Right renal cortex interstitium (tissue), 3 donors: ENCODE measurements at places on chromosomes 2 and 18. TPM values are rescaled to one million over a fixed set of nuclear protein-coding genes. Genes with fewer than 3 reads are reported as not detected.
A peak's percentile ranks its signal among the peaks of the same experiment; 100 is the strongest.

DNA sequence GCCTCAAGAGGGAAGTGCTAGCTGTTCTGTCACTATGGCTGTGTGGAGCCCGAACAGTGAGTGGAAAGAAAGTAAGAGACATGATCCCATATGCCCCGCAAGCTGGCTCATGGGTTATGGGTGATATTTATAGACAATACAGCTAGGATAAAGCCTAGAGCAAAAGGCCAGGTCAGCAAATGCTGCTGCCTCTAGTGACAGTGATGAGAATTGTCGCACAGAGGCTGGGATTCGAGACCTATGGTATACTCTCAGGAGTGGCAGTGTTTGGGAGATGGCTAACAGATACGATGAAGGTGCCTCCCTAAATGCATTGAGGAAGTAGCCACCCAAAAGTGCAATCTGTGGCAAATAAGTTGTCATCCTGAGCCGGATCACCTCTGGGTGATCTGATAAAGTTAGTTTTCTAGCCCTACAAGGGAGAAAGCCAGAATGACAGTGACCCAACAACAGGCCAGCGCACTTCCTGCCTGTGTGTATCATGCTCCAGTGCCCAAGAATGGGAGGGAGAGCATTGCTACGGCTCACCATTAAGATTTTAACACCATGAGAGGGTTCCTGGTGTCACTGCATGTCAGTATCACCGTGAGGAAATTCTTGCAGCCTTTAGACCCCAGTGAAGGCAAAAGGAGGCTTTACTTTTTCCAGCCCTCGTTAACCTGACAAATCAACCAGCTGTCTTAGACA lies 92.2 kb upstream of the TGFA start:
- no peak for DNase-seq

Gene RTP5
- not detected for polyA plus RNA-seq

Gene REG1B
- not detected for polyA plus RNA-seq

- DNase-seq = no peak
These were observed 28.6 kb downstream of the FEZ2 start for GRCh38 chr2:36569267-36569856.

Gene MC5R
- polyA plus RNA-seq = 0.17 TPM

DNA sequence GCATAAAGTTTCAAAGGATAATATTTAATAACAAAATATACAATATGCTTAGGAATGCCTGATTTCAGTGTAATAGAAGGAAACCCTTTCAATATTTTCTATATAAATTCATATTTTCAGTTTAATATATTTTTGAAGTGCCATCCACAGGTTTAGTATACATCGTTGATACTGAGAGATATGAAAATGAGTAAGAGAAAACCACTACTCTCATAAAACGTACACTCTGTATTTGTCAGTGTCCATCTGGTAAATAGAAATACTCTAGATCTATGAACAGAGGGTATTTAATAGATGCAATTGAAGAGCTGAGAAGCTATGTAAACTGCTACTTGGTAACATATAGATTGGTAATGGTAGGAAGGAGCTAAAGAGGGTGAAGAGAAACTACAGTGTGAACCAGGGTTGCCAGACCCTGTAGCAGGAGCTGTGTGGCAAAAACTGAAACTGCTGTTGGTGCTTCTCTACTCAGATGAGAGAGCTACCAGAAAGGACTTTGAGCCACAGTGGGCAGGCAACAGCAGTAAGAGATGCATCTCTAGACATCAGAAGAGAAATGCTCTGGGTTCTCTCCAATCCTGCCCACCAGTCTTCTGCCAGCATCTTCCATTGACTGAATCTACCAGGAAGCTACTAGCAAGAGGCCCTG lies 187.4 kb downstream of the CCDC102B start:
- DNase-seq = no peak

DNA sequence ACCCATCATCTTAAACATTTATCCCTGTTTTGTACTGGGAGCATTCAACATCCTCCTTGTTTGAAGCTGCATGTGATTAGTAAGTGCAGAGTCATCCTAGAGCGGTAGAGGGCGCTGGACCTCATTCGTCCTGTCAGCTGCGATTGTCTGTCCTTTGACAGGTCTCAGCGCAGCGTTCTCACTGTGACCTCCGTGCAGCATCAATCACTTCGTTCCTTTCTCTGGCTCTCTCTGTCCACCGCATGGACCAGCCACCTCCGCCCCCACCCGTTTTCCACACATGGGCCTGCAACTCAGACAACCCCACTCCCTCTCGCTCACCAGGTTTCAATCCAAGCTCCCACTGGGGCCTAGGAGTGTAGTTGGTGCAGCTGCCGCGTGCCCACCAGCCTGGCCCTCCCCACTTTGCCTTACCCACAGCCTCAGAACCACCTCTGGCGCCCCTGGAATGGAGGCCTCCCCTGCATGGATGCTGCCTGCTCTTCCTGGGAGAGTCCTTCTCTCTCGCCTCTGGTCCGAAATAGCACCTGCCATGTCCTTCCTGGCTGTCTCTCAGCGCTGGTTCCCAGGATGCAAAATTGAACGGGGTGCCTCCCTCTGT lies 90.5 kb downstream of the NDUFA10 start:
- DNase-seq = no peak

- DNase-seq = no peak
These were observed 329.6 kb downstream of the OSR1 start for GRCh38 chr2:19028587-19029375.

Gene OXER1
- polyA plus RNA-seq = 6.2 TPM

DNA sequence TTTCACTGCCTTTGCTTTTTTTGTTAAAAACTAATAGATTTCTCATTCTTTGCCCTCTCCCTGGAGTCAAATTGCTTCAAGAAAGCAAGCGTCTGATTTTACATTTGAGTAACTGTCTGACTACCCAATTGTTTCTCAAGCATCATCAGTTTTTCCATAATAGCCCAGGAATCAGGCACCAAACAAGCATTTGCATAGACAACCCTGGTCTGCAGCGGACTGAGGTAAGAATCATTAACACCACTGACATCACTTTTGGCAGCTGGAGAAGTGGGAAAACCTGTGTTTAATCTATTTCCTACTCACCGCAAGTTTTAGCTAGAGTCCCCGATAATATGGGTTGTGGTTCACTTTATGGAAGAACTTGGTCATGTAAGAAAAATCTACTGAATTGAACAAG lies 55.7 kb downstream of the IRS1 start:
- DNase-seq = no peak

DNA sequence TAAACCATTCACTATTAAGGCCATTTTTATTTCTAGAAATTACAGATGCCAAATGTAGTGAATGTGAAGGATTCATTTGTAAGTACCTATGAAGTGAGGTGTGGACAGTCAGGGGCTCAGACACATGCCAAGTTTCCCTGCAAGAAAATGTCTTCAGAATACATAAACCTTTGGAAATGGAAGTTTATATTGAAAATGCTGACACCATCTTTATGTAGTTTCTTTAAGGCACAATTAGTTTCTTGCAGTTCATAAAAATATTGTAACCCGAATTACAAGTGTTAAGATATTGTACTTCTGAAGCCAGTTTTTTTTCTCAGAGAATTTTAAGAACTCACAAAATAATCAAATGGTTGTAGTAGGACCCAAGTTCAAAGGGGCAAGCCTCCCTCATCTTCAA lies 66.1 kb upstream of the LYPD1 start:
- no peak for DNase-seq

- DNase-seq = no peak
These were observed 356.2 kb upstream of the SMIM21 start for GRCh38 chr18:75783566-75784281.

- no peak for DNase-seq
These were observed 213.4 kb downstream of the STK39 start for GRCh38 chr2:168033966-168034365.

DNA sequence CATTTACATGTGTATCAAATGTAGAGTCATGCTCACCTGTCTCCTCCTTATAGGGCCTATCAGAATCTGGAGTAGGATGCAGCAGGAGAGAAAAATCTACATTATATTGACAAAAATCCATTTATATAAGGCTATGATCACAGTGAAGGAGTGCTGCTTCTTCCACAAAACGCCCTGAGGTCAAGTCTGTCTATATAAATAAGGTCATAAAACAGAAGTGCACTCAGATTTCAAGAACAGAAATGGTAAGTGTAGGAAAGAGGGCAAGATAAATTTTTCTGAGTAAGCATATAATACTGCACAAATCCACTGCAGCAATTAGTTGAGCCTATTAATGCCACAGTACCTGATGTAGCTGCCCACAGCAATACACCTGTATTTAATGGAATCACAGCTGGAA lies 51.8 kb downstream of the COL5A2 start:
- no peak for DNase-seq

DNA sequence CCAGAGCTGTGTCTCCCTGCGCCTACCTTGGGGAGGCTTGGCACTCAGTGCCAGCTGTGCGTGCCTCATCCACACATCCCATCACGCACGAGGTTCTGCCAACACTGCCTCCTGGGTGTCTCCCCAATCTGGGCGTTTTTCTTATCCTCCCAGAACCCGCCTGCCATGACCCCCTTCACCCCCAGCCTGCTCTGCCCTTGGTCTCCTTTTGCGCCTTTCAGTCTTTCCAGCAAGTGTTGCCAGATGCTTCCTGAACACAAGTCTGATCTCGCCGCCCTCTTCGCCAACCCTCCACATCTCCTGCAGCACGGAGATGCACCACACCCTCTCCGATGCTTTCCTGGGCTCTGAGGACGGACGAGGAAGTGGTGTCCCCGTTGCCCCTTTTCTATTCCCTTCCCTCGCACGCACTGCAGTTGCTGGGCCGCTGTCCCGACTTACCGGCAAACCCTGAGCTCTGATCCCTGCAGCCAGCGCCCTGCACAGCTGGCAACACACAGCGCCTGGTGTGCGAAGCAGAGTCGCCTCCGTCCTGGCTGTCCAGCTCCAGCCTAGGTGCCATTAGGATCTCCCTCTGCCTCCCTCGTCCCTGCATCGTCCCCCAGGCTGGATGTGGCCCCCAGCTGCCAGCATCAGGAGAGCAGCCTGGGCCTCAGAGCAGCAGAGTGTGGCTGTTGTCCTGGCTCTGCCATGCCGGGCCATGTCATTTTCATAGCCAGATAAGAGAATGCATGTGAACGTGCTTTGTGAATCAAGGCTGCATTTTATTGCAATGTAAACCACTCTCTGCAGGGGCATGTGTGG lies 22.6 kb upstream of the ALLC start:
- no peak for DNase-seq

- DNase-seq = no peak
These were observed 499.7 kb downstream of the BCL11A start for GRCh38 chr2:60053791-60054190.

- DNase-seq = no peak
These were observed 27.2 kb upstream of the KCNF1 start for GRCh38 chr2:10884574-10884975.

Gene SLC5A7
- polyA plus RNA-seq = 0.44 TPM

GRCh38 chr2:176268976-176269318 lies 295 bp upstream of the MTX2 start:
- DNase-seq = no peak

GRCh38 chr2:12855508-12855907 lies 138.8 kb downstream of the TRIB2 start:
- no peak for DNase-seq

Gene CAVIN2
- polyA plus RNA-seq = 49.2 TPM

GRCh38 chr2:220353897-220354296 lies 726.5 kb downstream of the SLC4A3 start:
- no peak for DNase-seq

- no peak for DNase-seq
These were observed 3.9 kb upstream of the IL1R2 start for GRCh38 chr2:101987832-101988231.

GRCh38 chr2:69926849-69927515 lies 12.1 kb downstream of the MXD1 start:
- no peak for DNase-seq

DNA sequence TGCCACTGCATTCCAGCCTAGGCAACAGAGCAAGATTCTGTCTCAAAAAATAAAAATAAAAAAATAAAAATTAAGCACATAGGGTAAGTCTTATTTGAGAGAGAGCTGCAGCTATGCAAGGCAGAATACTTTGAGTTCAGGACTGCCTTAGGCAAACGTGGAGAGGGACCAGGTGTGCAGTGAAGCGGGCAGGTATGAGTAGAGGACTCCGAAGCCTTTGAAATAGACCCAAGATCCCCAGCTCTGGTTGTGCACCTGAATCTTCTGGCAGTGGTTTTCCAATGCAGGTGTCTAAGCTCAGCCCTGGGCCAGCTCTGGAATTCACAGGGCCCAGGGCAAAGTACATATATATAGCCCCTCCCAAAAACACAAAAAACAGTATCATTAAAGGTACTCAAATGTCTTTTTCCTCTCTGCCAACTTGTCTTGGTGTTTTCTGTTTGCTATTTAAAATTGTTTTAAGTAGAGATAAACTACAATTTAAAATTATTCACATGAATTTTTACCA lies 21.2 kb downstream of the TGIF1 start:
- no peak for DNase-seq

Gene PSMA8
- not detected for polyA plus RNA-seq

- peak; percentile 54 for DNase-seq
These were observed 84.2 kb upstream of the TTN start for GRCh38 chr2:178891265-178891958.

GRCh38 chr2:121776885-121777698 lies 21.6 kb downstream of the TSN start:
- no peak for DNase-seq

DNA sequence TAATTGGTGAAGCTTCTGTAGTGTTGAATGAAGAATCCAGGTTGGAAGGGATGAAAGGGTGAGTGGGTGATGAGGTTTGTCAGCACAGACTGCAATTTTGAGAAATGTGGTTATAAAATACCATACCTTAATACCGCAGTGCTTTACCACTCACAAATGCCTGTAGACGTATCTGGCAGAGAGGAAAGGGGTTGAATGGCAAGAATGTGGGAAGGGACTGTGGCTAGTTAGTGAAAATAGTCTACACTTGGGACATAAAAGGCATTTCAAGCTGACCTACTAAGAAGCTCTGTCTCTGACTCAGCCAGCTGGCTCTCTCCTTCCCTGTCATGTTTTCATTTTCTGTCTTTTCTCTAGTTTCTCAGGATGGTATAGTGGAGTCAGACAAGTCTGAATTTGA lies 25.1 kb downstream of the CDK15 start:
- DNase-seq = no peak

DNA sequence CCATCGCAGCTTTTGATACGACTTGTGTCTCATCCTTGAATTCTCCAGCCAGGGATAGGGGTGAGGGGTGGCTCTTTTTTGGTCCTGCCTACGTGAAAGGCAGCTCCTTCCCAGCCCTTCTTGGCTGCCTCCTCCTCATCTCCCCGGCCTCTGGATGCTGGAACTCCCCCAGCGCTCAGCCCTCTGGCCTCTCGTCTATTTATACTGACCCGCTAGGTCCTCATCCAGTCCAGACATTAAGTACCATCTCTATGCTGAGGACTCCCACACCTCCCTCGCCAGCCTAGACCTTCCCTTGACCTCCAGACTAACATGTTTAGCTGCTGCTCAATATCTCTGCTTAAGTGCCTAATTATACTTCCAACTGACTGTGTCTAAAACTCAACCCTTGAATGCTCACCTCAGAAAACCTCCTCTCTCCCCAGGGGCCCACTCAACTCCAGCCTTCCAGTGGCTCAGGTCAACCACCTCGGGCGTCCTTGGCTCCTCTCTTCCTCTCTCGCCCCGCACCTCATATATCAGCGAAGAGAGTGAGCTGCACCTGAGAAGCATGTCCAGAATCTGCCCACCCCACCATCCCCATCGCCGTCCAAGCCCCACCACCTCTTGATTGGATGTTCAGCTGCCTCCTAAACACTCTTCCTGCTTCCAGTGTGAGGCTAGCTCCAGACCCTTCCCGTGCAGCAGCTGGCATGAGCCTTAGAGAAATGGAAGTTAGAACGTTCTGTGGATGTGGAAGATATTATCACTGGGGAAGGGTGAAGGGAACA lies 34.8 kb downstream of the TOGARAM2 start:
- DNase-seq = no peak
